ENCODE measurements at places on chromosomes 3 and 15.

GRCh38 chr3:18489939-18490338, 64.8 kb upstream of the SATB1 start:
- no peak for DNase-seq

GRCh38 chr15:39581242-39581792, 438 bp downstream of the THBS1 start:
- DNase-seq: no peak

- no peak for DNase-seq
Measured at GRCh38 chr15:60781211-60781713, 302.3 kb upstream of the ICE2 start.

DNA sequence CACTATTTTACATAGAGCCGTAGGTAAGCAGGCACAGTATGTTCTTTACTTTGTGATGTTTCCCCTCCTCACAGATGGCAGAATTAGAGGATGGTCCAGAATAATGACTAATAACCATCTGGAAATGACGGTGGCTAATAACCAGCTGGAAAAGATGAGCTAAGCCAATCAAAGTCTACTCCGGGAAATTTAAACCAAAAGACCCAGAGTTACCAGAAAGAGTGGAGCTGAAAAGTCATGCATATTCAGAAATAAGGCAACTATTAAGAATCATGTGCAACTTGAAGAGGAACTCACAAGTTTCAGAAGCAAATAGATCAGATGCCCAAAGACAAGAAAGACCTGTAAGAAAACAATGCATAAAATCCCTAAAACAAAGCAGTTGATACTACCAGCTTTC, 33.6 kb downstream of the DMXL2 start:
- DNase-seq: no peak

DNA sequence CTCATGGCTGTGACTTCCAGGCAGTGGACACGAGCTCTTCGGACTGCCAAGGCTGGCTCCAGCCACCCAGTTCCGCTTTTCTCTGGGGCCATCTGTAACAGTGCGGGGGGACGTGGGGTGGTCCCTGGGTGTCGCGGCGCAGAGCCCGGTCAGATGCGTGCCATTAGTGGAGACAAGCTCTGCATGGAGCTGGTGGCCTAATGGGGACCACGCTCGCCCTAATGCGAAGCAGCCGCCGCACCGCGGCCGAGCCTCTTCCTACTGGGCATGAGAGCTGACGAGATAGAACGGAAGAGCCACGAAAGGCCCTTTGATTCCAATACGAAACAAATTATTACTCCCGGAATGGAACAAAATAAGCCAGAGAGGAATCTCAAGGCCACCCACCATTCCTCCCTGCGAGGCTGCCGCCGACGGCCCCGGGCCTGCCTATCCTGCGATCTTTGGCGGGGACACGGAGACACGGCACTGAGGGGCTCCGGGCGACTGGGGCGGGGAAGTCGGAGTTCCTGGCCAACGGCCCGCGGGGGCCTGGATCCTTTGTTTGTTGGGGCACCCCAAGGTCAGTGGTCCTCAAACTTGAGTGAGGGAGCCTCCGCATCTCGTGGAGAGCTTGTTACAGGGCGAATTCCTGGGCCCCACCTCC, 18.1 kb downstream of the FOXL2 start:
- no peak for DNase-seq

DNA sequence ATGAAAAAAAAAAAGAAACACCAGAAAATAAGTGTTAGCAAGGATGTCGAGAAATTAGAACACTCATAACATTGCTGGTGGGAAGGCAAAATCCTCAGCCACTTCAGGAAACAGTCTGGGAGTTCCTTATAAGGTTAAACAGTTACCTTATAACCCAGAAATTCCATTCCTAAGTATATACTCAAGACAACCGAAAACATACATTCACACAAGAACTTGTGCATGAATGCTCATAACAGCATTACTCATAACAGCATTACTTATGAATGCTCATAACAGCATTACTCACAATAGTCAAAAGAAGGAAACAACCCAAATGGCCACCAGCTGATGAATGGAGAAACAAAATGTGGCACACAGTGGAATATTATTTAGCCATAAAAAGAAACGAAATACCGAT, 34.8 kb upstream of the DCP1A start:
- DNase-seq: no peak

DNA sequence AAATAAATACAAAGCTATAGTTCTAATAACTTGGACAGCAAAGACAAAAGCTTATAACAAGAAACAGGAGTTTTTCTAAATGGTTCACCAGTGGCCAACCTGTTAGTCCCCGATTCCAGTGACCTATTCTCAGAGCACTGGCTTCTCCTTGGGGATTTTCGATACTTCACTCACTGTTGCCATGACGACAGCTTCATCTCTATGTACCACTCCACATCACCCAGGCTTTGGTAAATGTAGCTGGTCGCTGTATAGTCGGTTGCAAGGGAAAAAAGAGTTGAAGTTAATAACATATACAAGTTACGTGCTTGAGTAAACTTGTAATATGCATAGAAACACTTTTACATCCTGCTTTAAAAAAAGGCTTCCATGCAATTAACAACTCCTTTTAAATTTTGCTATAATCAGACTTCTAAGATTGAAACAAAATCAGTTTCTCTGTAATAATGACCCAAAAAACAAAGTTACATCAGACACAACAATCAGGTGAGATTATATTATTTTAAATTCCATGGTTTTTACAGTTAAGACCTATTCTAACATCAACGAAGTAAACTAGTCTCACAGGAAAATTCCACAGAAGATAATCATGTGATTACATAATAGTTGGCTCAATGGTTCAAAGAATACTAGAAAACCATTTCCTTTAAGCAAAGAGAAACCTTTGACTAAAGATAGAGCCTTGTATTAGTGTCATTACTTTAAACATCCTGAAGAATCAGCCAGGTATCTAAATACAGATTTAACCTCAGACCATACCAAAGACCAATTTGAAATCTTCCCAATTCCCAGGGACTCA, 2.9 kb downstream of the CCNL1 start:
- DNase-seq: no peak

- DNase-seq: no peak
Measured at GRCh38 chr3:41304593-41304992, 105.3 kb downstream of the CTNNB1 start.

- no peak for DNase-seq
Measured at GRCh38 chr15:86382341-86382740, 302.7 kb downstream of the AGBL1 start.

DNA sequence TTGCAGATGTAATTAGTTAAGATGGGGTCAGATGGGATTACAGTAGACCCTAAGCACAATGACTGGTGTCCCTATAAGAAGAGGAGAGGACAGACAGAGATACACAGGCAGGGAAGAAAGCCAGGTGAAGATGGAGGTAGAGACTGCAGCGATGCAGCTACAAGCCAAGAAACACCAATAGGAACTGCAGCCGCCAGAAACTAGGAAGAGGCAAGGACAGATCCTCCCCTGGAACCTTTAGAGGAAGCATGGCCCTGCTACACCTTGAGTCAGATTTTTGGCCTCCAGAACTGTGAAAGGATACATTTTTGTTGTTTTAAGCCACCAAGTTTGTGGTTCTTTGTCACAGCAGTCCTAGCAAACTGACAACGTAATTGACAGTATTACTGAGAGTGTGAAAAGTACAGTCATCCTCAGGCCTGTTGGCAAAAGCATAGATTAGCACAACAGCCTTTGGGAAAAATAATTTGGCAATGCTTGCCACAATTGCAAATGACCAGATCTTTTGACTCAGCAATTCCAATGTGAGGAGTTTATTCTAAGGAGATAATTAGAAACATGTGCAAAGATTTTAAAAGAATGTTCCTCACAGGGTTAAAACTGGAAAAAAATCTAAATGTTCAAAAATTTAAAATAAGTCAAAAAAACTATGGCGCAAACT, 82.6 kb upstream of the TJP1 start:
- DNase-seq: no peak

- DNase-seq: no peak
Measured at GRCh38 chr3:138032567-138032966, 22.6 kb downstream of the CLDN18 start.

DNA sequence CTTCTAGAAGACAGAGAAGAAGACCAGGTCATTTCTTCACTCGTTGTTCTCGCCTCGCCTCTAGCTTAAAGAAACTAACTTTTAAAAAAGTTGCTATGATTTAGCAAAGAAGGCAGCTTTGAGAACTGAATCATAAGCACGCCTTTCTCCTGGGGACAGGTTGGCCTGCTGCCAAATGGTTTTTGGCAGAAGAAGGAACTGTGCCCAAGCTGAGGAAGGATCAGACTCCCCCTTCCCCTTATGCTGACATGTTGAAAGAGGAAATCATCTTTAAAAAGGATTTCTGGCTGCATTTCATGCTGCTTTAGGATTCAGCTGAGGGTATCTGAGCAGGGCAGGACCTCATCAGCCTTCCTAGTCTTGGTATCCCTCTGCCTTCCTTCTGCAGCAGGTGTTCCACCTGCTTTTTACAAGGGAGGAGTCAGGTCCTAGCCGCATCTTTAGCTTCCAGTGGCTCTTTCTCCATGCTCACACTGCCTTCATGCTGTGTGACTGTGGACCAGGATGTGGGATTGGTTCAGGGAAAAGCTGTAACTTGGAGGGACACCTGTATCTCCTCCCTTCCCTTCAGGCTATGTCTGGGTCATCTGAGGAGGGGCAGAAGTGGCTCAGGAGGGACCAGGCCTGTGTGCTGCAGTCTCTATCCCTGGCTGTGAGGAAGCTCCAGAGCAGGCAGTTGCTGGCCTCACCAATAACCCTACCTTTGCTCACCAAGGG, 34.1 kb upstream of the HACD2 start:
- no peak for DNase-seq

DNA sequence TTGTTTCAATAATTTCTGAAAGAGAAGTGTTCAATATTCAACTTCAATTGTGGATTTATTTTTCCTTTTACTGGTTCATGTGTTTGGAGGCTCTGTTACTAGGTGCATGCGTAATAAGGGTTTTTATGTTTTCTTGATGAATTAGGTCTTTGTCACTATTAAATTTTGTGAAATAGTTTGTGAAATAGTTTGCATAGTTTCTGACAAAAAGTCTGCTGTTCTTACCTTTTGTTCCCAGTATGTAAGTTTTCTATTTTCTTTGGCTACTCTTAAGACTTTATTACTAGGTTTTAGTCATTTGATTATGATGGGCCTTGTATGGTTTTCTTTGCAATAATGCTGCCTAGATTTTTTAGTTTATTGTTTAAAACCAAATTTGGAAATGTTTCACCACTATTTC, 38.0 kb downstream of the MEF2A start:
- no peak for DNase-seq

DNA sequence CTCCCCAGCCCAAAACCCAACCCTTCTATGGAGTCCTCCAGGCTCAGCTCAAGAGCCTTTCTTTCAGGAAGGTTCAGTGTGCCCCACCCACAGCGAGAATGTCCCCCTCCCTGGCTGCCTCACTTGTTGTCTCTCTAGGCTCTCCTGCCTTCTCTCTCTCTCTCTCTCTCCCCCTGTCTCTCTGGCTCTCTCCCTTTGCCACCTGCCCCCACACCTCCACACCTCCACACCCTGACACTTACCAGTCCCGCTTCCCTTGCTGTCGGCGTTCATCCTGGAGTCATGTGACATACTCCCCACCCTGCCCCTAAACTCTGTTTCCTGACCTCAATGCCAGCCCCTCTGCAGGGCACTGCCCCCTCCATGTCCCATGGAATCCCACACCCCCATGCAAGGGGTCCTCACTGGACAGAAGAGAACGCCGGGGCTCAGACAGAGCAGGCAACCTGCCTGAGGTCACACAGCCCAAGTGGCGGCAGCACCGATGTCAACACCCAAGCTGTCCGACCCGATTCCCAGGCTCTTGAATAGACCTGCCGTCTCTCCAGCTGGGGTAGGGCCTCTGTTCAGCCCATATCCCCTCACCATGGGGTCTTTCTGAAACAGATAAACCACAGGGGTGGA, 28.5 kb upstream of the SLC6A6 start:
- no peak for DNase-seq

GRCh38 chr3:31908391-31909097, 72.5 kb downstream of the OSBPL10 start:
- DNase-seq: no peak

DNA sequence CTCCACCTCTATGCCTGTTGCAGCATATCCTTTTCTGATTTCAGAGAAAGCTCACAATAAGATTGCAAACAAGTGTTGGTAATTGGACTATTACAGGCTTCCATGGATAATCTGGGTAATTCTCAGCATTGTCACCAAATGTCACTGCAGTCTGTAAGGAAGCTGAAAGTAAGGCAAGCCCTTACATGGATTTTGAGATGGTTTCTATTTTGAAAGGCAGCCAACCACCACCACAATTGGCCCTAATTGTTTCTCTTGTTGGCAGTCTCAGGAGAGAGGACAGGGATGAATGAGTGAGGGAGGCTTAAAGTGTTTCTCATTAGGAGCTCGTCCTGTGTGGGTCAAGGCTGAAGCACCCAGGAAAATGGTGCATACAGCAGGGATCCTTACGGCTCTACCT, 879.9 kb downstream of the TUSC7 start:
- DNase-seq: no peak

- DNase-seq: no peak
Measured at GRCh38 chr15:101255615-101256241, 3.9 kb upstream of the CHSY1 start.

- DNase-seq: no peak
Measured at GRCh38 chr15:90142216-90143165, 40.2 kb upstream of the IDH2 start.

DNA sequence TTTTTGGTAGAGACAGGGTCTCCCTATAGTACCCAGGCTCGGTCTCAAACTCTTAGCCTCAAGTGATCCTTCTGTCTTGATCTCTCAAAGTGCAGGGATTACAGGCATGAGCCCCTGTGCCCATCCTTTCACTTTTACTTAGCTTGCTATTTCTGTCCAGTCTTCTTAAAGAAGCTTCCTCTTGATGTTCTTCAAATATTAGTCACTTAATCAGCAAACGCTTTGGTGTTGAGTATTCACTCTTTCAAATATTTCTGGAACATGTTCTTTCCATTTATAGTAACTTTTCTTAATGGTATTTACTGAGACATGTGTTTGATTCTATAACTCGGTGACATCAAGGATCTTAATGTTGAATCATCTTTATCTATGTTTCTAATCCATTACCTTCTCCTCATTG, 122.1 kb downstream of the CNTN6 start:
- no peak for DNase-seq

DNA sequence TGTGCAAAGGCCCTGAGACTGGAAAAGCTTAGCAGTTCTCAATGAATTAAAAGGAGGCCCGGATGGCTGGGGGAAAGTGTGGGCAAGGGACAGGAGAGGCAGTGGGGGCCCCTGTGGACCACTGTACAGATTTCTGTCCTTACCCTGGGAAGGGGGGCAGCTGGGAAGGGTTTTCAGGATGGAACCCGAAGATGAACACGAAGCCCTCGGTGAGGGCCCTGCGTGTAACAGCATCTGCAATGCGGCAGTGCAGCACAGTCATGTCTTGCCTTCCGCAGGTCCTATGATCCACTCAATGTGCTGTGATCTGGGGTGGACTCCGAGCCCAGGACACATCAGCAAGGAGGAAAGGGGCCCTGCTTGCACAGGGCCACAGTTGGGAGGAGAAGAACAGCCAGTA, 7.9 kb upstream of the ATP2B2 start:
- no peak for DNase-seq

DNA sequence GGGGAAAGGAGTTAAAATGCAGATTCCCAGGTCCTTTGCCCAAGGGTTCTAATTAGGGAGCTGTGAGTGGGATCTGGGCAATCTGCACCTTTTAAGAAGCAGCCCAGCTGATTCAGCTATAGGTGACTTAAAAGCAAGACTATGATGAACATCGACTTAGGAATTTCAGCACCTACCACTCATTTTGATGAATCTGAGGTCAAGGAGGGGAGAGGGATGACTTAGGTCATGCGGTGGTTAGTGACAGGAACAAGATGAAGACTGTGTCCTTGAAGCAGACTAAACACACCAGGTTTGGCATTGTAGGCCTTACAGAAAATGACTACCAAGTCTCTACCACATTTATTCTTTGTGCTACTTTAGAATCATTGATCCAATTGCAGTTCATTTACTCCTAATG, 196.3 kb downstream of the DTWD1 start:
- no peak for DNase-seq
